ENCODE measurements at places on chromosomes 5 and 9.
A peak's percentile ranks its signal among the peaks of the same experiment; 100 is the strongest.

DNA sequence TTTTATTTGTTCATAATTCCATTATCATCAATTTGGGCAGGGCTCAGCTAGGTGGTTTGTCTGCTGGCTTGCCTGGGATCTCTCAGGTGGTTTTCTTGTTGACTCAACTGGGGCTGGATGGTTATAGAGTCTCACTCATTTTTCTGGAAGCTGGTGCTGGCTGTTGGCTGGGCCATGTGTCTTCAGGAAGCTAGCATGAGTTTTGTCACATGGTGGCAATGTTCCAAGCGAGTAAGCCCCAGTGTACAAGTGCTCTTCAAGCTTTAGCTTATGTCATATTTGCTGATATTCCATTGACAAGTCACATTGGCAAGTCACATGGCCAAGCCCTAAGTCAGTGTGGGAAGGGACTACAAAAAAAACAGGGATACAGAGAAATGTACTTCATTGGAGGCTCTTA, 2.3 kb upstream of the RASEF start:
- DNase-seq: no peak

- no peak for DNase-seq
Observed at GRCh38 chr9:111108946-111109345, 70.7 kb upstream of the LPAR1 start.

GRCh38 chr9:124392871-124393460, 22.3 kb downstream of the PSMB7 start:
- no peak for DNase-seq

- DNase-seq: no peak
Observed at GRCh38 chr5:134131578-134132350, 17.3 kb downstream of the TCF7 start.

DNA sequence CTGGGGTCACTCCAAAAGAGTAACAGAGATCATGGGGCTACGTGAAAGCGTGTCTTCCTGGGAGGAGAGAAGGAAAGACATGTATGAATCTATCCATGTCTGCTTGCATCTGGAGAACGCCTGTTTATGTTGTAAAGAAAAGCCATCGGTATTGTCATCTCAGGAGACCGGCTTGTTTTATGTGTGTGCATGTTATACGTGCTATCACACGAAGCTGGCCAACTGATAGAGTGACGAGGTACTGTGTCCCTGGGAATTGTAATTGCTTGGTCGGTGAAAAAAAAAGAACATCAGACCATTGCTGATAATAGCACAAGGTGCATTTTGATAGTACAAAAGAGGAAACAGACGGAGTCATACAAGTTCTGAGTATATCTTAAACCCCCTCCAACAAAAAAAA, 370 bp upstream of the CDH6 start:
- DNase-seq: no peak

GRCh38 chr5:136141561-136141960, 8.9 kb downstream of the SMAD5 start:
- no peak for DNase-seq

DNA sequence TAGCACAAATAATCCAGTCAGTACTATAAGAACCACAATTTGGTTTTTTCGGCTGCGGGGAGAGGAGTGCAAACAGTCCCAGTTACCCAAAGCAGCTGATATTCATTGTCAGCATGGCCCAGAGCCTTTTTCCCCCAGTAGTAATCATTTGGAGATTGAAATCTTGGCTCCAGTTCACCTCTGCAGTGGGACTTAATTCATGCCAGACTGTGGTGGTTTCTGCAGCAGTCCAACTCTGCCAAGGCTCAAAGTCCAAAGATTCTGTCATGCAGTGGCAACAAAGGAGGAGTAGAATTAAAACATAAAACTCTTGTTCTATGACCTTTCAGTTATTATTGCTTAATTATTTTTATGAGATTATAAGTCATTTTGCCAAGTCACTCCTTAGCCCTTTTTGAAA, 25.0 kb upstream of the TRIM36 start:
- no peak for DNase-seq

- DNase-seq: no peak
Observed at GRCh38 chr9:137306066-137306849, 4.2 kb upstream of the NRARP start.

DNA sequence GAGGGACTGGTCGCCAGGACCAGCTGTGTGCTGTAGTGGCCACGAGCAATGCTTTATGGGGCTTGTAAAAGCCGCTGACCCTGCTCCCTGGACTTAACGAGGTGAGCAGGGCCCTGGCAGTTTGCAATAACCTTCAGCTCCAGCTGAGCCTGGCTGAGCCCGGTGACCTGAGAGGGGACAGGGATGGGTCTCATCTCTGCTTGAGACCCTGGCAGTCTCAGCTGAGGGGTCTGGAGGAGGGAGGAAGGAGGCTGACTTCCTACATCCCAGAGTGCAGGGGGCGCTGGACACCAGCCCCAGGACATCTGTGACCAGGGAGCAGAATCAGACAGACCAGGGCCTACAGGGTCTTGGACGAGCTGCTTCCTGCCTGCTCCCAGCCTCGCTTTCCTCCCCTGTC, 277.5 kb upstream of the MVB12B start:
- no peak for DNase-seq

DNA sequence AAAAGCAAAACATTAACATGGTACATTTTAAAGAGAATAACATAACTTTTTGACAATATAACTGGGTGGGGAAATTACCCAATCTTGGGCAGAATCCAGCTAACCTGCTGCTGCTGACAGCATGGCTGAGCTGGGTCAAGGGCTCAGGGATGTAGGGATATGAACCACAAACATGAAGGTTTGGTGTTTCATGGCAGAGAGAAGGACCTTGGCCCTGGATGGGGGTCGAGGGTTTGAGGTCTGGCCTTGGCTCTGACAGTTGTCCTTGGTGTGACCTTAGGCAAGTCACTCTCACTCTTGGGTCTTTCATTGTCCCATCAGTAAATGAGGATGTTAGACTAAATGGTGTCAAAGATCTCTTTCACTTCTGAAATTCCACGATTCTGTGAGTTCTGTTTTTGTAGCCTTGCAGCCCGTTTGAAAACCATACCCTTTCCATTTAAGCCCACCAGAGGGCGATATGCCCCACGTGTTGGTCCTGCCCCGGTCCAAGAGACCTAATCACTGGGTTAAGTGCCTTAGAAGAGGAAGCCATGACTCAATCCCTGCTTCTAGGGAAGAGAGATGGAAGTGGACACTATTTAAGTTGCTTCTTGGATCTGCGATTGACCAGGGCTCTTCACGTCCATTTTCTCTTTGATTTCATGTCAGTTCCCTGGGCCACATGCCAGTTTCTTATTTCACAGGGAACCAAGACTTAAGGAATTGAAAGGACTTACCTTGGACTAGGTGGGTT, 56.8 kb upstream of the TEX48 start:
- DNase-seq: peak; percentile 57

DNA sequence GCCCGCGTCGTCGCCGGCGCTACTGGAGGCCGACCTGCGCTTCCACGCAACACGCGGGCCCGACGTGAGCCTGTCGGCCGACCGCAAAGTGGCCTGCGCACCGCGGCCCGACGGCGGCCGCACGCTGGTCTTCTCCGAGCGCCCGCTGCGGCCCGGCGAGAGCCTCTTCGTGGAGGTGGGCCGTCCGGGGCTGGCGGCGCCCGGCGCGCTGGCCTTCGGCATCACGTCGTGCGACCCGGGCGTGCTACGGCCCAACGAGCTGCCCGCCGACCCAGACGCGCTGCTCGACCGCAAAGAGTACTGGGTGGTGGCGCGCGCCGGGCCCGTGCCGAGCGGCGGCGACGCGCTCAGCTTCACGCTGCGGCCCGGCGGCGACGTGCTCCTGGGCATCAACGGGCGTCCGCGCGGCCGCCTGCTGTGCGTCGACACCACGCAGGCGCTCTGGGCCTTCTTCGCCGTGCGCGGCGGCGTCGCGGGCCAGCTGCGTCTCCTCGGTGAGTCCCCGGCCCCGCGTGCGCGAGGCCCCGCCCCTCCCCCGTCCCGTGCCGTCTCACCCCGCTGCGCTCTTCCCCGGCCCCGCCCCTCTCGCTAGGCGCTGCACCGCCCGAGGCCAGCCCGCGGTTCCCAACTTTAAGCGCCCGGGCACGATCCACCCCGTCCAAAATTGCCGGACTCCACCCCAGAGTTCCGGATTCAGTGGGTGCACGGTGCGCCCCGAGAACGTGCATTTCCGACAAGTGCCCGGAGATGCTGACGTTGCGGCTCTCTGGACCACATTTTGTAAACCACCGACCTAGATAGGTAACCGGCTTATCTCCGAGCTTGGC, 42.8 kb downstream of the NEURL1B start:
- peak; percentile 34 for DNase-seq

DNA sequence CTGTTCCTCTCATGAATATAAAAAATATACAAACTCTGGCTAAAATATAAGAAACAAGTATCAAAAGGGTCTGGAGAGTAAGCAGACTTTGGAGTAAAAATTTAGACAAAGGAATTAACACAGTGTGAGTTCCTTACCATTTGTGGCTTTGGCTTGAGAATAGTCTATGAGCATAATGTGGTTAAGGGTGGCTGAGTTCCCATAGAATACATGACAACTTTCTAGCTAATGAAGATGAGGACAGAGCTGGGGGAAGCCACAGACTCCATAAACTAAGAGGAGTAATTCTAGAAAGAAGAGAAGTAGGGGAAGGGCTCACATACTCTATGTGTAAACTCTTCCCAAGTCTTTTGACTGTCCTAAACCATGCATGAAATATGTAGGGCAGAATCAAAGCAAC, 79.4 kb downstream of the CAAP1 start:
- no peak for DNase-seq

DNA sequence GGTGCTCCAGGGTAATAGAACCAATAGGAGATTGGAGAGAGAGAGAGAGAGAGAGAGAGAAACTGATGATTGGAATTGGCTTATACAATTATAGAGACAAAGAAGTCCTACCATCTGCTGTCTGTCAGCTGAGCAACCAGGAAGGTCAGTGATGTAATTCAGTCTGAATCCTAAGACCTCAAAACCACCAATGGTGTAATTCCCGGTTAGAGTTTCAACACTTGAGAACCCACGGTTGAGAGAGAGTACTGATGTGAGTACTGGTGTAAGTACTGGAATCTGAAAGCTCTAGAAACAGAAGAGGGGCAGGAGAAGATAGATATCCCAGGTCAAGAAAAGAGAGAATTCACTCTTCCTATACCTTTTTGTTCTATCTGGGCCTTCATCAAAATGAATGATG, 775.8 kb downstream of the EFNA5 start:
- DNase-seq: no peak

- no peak for DNase-seq
Observed at GRCh38 chr5:19859020-19859419, 129.0 kb downstream of the CDH18 start.

DNA sequence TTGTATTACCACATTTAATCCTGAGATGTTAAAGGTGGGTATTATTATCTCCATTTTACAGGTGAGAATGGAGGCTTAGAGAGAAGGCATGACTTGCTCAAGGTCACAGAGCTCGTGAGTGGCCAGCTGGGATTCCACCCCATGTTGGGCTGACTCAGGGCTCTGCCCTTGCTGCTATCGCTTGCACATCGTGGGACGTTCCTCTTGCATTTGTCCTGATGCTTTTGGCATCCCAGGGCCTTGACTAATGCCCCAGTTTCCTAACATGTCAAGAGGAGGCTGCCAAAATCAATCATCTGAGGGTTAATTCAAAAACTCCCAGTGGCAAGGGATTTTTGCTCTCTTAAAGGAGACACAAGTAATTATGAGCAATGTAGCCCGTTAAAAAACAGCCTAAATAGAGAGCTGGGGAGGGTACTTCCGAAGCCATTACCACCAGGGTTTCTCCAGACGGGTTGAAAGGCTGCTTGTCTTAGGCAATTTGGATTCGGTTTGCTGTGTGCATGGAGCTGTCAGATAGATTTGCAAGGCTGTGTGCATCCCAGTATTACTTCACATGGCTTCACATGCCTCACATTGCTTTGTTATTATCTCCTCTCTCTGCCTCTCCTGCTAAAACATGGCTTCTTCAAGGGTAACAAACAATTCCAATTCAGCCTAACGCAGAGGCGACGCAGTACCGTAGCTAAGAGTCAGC, 347.4 kb downstream of the DRD1 start:
- DNase-seq: no peak

GRCh38 chr5:142322403-142322746, 2.4 kb downstream of the SPRY4 start:
- no peak for DNase-seq

DNA sequence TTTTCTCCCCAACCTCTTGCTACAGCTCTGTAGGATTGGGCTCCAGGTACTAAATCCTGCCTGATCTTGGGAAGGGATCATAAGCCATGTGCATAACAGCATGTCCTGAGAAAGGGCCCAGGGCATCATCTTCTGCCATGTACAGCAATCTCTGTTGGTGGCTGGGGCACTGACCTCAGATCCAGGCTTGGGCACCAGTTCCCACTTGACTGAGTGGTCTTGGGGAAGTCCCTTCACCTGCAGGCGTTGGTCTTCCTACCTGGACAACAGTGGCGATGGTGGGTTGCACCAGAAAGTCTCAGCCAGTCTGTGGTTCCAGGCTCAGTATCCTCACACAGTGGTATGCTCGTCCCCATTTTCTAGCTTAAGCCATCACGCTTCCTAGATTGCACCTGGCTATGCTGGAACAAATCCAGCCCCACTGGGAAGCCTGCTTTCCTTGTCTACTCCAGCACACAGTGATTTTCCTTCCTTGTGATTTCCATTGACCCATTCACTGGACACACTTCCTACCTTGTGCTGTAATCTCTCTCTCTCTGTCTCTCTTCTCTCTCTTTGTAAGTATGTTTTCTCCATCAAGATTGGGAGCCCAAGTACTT, 121.7 kb upstream of the PITX1 start:
- no peak for DNase-seq

DNA sequence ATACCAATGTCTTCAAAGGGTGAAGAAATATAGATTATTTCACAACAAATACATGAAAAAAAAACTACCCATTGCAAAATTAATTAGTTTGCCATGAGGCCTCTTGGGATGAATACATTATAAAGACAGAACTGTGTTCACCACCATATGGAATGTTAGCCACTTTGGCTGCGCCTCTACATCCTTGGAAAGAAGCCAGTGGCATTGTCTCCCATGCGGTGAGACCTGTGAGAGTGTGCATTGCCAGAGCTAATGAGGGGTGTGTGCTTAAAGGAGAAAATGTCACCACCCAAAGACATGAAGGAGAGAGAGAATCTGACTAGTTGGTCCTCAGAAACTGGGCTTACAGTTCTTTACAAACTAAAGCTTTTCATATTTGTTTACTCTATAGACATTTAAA, 110.6 kb downstream of the PLPPR1 start:
- no peak for DNase-seq

DNA sequence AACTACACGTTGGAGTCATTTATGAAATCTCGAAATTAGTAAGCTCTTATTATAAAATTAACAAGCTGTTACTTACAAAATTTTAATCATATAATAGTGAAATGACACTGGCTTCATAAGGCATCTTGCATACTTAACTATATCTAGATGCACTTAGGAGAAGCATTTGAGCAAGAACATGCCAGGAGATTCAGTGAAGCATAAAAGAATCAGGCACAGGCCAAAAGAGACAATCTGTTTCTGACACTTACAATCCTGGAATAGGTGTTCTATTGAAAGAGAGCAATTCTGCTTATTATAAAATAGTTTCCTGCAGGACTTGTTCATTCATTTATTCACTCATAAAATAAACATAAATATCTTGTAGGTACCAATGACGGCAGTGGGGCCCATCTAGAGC, 1152.2 kb upstream of the CDH6 start:
- DNase-seq: no peak

- no peak for DNase-seq
Observed at GRCh38 chr5:114152656-114153360, 209.1 kb upstream of the KCNN2 start.

Data from activated T-helper 1 cell treated with Interleukin-2 at 50 U/mL for 16 hours (primary cell).